ENCODE measurements at places on chromosomes 4 and X.

- no peak for DNase-seq
Observed at GRCh38 chrX:138748480-138748879, 37.0 kb upstream of the FGF13 start.

- no peak for DNase-seq
Observed at GRCh38 chrX:30713061-30713525, 59.9 kb downstream of the GK start.

- DNase-seq = no peak
Observed at GRCh38 chr4:112585977-112586736, 50.6 kb downstream of the ZGRF1 start.

DNA sequence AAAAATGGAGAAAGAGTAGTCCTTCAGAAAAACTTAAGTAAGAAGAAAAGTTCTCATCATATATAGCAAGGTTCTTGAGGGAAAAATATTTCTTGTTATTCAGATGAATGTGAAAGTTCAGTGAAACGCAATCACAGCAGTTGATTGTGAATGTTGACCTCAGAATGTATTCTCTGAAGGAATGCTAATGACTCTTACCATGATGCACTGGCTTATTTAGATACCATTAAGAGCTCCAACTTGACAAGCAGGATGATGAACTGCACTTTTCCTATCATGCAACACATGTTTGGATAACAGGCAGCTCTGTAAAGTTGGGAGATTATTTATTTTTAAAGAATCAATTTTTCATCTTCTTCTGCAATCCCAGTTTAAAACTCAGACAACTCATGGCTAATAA is 115.5 kb upstream of the MYOZ2 start:
- DNase-seq = no peak

GRCh38 chr4:169015186-169015623 is 5.2 kb upstream of the CBR4 start:
- no peak for DNase-seq

DNA sequence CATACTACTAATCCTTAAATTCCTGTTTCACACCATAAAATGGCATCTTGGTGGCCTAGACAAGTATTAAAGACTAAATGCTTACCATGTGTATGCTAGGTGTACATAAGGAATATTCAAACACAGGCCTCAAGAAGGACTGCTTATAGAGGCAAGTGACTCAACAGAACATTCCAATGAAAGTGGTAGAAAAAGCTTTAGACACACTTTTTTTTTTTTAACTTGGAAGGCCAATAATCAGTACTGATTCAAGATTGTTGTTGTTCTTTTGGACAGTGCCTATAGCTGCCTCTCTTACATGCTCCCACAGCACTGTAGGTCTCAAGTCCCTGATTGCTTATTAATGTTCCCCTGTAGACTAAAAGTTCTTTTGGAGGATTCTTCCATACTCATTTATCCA is 77.6 kb downstream of the FBXL5 start:
- no peak for DNase-seq

- DNase-seq = no peak
Observed at GRCh38 chr4:163966612-163967011, 472.1 kb downstream of the TMA16 start.

DNA sequence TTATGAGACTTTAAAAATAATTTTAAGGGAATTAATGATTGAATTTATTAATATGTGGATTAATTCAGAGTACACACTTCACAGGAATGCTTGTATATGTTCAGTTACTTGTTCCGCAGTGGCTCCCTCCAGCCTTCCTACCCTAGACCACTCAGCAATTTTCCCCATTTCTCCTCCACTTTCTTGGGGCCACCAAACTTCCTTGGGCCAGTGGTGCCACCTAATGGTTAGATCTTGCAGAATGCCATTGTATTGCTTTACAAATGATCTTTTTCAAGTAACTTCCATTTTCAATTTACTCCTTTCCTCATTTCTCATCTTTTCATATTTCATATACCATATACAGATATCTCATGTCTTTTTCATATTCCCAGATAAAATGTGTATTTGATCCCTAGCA is 3.6 kb upstream of the RNF175 start:
- no peak for DNase-seq

GRCh38 chr4:791898-792625 is 33.9 kb downstream of the CPLX1 start:
- DNase-seq = no peak

DNA sequence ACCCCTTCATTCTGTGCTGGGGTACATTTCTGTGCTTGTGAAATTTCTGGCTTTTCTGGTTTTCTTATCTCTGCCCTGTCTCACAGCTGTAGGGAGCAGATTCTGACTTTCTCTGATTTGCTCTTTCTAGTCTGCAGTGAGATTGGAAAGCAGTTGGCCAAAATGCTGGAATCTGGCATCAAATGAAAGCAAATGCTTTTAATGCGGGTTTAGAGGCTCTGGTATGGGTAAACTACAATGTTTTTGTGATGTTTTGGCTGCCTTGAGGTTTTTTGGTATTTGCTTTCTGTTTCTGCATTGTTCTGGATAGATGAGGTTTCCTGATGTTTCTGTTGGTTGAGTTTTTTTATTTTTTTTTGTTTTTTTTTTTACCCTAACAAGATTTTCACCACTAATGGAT is 23.8 kb downstream of the SMIM20 start:
- DNase-seq = no peak

DNA sequence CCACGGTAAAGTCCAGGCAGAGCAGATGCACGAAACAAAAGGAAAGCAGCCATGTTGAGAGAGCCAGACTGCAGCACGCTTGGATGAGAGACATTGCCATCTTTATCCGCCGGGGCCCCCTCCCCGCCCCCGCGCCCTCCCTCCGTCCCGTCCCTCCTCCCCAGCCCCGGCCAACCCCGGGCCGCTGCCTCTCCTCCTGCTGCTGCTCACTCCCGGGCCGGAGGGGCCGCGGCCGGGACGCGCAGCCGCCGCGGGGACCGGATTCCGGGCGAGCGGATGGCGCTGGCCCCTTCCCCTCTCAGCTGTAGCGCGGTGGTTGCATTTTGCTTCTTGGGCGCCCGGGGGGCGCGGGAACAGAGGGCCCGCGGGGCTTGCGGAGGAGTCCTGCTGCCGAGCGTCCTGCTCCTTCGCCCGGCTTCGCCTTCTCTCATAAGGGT is 542 bp downstream of the RNF150 start:
- peak; percentile 91 for DNase-seq

DNA sequence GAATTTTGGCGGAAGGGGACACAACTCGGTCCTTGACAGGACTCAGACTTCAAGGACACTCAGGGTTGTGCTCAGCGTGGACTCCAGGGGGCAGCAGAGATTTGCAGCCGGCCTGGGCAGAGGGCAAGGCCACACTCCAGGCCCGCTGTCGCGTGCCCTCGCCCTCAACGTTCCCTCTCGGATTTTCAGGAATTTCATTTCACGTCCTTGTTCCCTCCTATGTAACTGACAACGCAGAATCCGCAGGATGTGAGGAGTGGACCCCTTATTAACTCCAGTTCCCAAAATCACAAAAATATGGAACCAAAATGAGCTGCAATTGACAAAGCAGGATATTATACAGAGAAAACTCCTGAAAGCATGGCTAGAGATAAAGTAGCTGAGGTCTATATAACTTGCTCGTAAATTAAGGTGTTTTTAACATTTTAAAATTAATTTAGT is 21.0 kb upstream of the DCTD start:
- DNase-seq = peak; percentile 70

DNA sequence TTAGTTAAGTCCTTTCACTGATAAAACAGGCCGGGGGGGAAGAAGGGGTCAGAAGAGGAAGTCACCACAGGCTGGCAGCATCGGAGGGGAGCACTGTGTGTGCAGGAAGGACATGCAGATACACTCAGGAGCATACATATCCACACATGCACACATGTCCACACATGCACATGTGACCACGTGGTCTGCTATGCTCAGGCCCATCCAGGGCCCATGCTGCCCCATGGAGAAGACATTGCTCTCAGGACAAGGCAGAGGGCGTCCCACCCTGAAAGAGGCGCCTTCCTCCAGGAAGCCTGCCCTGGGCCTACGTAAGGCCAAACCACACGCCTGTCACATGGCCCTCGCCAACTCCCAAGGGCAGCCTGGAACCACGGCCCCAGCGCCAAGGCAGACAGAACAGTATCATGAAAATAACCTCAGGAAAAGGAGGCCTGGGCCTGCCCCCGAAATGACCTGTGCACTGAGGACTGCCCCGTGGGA is 15.8 kb downstream of the WDR1 start:
- DNase-seq = no peak

DNA sequence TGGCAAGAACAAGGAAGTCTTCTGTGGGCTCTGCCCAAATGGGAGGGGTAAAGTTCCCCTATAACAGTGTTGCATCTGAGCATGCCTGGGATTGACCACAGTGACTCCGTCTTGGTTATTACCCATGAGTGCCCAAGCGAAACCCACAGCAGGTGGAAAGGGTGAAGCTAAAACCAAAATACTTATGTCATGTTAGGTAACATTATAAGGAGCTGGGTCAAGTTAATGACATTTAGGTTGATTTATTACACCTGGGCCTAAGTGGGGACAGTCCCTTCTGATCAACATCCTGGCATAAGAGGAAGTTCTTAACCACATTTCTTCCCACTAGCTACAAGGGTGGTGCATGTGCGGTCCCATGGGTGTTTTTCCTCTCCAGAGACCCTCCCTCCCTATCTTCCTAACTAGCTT is 1.3 kb upstream of the ZNF732 start:
- DNase-seq = no peak

DNA sequence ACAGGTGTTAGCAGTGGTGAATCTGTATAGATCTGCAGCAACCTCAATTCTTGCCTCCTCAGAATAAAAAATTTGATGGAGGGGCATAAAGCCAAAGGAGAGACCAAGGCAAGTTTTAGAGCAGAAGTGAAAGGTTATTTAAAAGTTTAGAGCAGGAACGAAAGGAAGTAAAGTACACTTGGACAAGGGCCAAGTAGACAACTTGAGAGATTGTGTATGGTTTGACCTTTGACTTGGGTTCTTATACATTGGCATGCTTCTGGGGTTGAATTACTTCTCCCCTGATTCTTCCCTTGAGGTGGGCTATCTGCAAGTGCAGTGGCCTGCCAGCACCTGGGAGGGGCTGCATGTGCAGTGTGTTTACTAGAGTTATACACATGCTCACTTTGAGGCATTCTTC is 278.8 kb upstream of the NDST3 start:
- no peak for DNase-seq

DNA sequence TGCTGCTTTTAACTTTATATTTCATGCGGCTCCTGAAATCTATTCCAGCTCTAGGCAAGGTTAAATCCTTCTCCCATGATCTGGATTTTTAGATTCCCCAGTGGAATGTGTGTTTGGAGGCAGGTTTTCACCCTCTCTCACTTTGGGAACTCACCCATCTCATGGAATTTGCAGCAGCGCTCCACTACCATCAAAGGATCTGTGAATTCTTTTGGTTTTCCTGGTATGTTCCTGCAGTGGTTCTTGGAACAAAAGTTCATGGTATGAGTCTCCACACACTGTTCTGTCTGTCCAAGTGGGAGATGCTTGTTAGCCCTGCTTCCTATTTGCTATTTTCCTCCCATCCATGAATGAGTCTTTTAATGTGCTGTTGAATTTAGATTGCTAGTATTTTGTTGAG is 14.0 kb downstream of the APOOL start:
- DNase-seq = no peak

GRCh38 chr4:100984901-100985300 is 362.4 kb downstream of the PPP3CA start:
- DNase-seq = no peak

GRCh38 chr4:53925050-53925605 is 139.3 kb downstream of the CHIC2 start:
- DNase-seq = no peak

- no peak for DNase-seq
Observed at GRCh38 chrX:108699368-108699767, 37.0 kb downstream of the IRS4 start.

DNA sequence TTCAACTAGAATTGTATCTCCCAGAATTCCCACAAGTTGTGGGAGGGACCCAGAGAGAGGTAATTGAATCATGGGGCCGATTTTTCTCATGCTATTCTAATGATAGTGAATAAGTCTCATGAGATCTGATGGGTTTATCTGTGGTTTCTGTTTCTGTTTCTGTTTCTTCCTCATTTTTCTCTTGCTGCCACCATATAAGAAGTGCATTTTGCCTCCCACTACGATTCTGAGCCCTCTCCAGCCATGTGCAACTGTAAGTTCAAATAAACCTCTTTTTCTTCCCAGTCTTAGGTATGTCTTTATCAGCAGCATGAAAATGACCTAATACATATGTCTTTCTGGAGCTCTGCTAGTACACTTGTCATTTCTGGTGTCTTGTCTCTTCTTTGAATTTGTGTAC is 22.1 kb upstream of the OR13H1 start:
- DNase-seq = no peak

GRCh38 chr4:17736484-17736883 is 44.9 kb downstream of the FAM184B start:
- DNase-seq = no peak

DNA sequence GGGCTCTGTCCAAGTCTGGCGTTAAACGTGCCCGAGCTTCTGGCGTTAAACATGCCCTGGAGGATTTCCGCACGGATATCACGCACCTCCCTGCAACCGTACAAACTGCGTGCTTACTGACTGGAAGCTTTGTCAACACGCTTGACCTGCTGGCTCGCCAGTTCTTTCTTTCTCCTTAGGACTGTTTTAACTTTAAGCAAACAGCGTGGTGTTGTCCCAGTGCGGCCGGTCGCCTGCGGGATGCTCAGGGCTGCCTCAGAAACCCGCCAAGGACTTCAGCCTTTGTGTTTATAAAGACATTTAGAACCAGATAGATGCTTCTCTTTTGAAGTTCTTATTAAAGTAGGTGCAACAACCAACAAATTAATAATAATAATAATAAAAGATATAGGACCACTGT is 946.0 kb downstream of the RAB28 start:
- no peak for DNase-seq

- DNase-seq = no peak
Observed at GRCh38 chrX:88560673-88561330, 186.2 kb upstream of the CPXCR1 start.

GRCh38 chr4:85092536-85092935 is 126.0 kb upstream of the WDFY3 start:
- no peak for DNase-seq

GRCh38 chrX:11558972-11559371 is 106.7 kb downstream of the ARHGAP6 start:
- no peak for DNase-seq

DNA sequence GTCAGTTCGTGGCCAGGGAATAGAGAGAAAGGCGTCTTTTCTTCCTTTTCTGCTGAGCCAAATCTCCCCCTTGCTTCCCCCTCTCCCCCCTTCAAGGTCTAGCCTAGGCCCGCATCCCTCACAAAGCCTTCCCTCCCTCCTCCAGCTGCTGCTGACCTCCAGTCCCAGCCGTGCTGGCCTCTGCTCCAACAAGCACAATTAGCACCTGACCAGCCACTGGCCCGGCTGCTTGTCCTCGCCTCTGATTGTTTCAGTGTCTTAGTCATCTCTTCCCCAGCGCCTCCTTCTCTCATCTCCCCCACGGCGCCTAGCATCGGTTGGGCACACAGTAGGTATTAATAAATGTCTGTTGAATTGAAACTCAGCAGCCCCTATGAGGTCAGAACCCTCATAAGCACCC is 4.2 kb downstream of the ELF4 start:
- DNase-seq = no peak

GRCh38 chr4:89021684-89022083 is 35.3 kb downstream of the FAM13A start:
- DNase-seq = no peak
